Fibroblast of the aortic adventitia (primary cell): ENCODE measurements at places on chromosomes 3 and 15. TPM values are rescaled to one million over a fixed set of nuclear protein-coding genes. Genes with fewer than 3 reads are reported as not detected.

GRCh38 chr3:123766193-123767008 is 117.7 kb downstream of the MYLK start:
- DNase-seq, result no peak

ILDR1 gene
- total RNA-seq, result not detected in 2 replicates

- peak; percentile 63 for DNase-seq
These were observed 39.2 kb upstream of the BCL2A1 start for GRCh38 chr15:80010131-80010673.

DNA sequence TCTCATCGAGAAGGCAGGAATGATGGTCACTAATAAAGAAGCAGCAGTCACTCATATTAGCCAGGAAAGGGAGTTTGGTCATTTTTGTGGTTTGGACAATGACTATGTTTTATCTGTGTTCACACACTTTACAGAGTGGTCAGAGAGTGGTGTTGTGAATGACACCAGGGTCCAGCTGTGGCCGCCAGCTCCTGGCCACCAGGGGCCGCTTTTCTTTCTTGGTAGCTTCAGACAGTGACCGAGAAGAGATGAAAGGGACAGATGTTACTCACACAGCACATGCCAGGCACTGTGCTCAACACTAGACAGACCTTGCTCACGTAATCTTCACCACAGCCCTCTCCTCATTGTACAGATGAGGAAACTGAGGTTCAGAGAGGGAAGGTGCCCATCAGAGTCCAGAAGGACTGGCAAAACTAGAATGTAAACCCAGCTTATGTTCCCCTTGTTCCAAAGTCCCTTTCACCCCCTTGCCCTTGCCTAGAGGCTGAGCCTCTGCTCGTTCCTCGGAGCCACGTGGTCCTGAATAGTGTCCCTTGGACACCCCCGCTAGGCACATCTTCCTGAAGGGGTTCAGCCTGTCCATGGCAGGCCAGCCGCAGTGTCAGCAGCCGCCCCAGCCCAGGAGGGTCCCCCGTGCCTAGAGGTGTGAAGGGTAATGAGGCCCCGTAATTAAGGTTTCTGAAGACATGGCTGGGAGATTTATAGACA is 55.6 kb downstream of the CYP11A1 start:
- DNase-seq, result no peak

- DNase-seq, result peak; percentile 80
These were observed 38.2 kb downstream of the PCSK6 start for GRCh38 chr15:101451266-101451799.

DNA sequence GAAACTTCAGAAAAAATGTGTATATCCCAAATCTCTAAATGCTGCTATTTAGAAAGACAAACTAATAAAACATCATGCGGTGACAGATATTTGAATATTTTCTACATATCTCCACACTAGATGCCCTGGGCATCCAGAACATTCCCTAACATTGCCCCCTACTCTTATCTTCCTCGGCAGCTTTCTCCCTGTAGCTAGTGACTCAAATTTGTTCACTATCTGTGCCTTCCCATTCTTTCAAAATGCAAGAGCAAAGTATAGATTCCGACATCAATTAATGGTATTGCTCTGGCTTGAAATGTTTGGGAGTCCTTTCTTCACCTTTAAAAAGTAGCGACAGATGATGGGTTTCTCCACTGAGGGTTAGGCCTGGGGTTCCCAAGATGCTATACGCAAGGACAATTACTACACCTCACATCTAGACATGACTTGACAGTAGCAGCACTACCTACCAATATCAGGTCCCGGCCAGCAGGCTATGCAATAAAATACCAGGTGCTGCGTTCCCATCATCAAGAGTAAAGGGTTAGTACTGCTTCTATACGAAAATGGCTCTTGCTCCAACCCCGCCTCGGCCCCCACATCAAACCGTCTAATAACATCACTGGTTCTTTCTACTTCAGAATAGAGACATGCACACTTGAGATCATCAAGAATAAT is 631 bp downstream of the UBR1 start:
- DNase-seq, result no peak

RBM6 gene
- total RNA-seq, result 48.5 and 82.5 TPM in 2 replicates

DNA sequence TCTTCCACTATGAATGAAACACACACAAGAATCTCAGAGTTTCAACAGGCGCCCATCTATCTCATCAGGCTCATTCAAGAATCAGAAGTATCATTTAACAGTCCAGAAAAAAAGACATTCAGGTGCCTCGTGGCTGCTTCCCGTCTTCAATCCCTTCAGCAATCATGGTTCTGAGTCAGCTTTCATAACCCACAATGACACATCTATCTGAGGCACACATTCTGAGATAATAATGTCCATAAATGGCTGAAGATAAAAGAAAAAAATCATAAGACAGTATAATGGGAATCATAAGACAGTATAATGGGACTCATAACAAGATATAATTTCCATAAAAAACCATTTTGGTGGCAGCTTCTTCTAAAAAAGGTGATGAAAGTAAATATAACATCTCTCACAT is 52.4 kb downstream of the TNIK start:
- DNase-seq, result peak; percentile 73

HYAL1 gene
- 0.90 TPM in 1 of 2 replicates, not detected in the other for total RNA-seq

- no peak for DNase-seq
These were observed 239.1 kb upstream of the MEIS2 start for GRCh38 chr15:37339437-37339836.

COL8A1 gene
- 24.3 and 25.1 TPM in 2 replicates for total RNA-seq

RASGRP1 gene
- total RNA-seq, result 0.09 TPM in 1 of 2 replicates, not detected in the other

NPAP1 gene
- total RNA-seq, result 0.16 TPM in 1 of 2 replicates, not detected in the other

CELSR3 gene
- 0.81 and 0.98 TPM in 2 replicates for total RNA-seq

GRCh38 chr3:44029100-44029499 is 212.6 kb upstream of the TOPAZ1 start:
- DNase-seq, result no peak
